ENCODE measurements at places on chromosomes 11 and 22. TPM values are rescaled to one million over a fixed set of nuclear protein-coding genes. Genes with fewer than 3 reads are reported as not detected.

DNA sequence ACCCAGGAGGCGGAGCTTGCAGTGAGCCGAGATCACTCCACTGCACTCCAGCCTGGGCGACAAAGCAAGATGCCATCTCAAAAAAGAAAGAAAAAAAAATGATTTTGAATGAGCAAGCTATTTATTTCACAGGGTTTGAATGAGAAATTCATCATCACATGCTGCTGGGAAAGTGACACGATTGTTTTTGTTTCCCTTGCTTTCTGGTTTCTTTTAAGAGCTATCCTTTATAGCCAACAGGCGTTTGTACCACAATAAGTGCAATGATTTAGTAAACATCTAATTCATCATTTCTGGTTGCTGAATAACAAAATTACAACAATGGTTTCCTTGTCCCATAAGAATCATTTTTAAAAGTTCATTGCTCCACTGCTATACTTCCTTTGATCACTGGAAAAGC, 129.9 kb downstream of the GUCY1A2 start:
- no peak for DNase-seq

DNA sequence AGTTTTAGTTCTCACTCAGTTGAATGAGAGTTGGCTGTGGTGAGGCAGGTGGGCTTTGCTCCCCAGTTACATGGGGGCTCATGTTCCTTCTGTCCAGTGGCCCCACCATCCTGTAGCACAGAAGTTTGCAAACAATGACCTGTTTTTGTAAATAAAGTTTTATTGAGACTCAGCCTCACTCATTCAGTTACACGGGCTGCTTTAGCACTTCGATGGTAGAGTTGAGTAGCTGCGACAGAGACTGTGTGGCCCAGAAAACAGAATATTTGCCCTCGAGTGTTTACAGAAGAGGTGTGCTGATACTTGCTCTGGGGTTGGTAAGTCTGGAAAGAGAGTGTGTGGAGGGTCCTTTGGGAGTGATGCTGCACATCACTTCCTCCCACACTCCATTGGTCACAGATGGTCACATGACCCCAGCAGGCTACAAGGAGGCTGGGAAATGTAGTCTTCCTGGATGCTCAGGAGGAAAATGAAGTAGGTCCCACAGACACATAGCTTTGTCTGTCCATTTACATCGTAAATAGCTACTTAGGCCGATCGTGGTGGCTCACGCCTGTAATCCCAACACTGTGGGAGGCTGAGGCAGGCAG, 34.6 kb downstream of the IFT27 start:
- DNase-seq, result no peak

The MS4A12 gene
- polyA plus RNA-seq, result not detected

DNA sequence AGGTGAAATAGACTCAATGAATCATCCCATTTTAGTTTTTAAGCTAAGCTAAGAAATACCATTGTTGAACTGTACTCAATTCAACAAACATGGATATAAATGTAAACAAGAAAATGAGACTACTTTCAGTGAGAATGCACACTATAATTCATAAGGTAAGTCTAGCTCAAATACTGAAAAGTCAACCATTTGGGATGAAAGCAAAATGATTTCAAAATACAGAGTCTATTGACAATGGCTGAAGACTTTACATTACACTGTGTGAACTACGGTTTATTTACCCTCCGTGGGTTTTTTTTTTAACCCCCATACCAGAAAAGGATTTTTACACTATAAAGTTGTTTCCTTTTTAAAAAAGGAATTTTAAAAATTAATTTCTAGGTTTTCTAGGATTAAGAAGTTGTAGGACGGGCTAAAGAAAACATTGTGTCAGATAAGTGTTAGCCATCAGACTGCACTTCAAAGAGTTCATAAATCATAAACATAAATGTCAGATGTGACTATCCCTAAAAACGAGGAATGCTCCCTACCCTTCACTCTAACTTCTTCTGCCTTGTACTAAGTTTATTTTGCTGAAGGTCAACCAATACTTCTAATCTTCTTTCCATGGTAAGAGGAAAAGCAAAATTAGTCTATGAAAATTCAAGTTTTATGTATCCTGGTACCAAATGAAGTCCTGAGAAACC, 83.0 kb downstream of the FCHSD2 start:
- no peak for DNase-seq

DNA sequence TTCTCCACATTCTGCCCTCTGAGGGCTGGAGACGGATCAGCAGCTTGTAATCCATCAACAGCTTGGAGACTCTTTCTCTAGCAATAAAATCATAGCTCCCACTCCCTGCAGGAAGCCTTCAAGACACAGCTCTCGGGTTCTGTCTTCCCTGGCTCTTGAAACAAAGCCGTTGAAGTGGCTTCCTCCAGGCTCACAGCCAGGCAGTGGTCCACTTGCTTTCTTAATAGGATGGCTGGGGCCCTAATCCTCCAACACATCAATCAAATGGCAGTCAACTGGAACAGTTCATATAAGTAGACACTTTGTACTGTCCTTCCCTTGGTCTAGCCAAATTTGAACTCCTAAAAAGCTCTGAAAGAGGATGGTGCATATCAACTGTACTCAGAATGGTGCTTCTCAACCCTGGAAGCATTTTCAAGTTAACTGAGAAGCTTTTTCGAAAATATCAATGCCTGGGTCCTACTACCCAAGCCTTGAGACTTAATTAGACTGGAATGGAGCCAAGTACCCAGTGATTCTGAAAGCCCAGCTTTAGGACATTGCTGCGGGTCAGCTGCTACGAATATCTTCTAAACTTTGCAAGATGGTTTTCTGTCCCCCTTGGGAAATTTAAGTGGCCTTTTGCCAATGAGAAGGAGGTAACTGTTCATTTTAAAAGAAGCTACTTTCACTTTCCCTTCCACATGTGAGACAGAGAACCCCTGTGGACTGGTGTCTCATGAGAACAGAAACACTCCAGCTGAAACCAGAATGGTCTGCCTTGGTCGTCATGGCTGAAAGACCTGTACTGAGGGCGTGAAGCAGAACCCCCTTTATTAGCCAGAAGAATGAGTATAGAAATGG, 74.7 kb downstream of the SC5D start:
- no peak for DNase-seq

- no peak for DNase-seq
Observed at GRCh38 chr11:83159902-83160865, 3.3 kb downstream of the PCF11 start.

- no peak for DNase-seq
Observed at GRCh38 chr22:47653921-47654320, 891.5 kb downstream of the TBC1D22A start.

GRCh38 chr11:60080535-60080934, 7.9 kb upstream of the MS4A2 start:
- DNase-seq, result no peak

DNA sequence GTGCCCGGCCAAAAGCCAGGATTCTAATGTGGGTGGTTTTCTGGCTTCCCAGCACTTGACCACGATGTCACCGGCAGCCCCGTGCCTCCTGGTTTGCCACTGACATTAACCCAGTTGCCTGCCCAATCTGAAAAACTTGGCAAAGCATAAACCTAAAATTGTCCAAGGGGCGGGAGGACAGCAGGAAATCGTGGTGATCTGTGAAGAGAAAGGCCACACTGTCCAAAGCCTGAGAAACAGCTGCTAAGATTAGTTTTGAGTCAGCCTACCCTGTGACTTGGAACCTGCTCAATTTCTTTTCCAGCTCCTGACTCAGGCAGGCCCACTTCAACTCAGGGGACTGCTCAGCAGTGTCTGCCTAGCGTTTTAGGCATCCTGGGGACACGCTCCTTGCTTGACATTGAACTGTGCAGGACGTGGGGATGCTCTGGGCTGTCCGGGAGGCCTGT, 8.2 kb upstream of the F2 start:
- DNase-seq, result no peak

DNA sequence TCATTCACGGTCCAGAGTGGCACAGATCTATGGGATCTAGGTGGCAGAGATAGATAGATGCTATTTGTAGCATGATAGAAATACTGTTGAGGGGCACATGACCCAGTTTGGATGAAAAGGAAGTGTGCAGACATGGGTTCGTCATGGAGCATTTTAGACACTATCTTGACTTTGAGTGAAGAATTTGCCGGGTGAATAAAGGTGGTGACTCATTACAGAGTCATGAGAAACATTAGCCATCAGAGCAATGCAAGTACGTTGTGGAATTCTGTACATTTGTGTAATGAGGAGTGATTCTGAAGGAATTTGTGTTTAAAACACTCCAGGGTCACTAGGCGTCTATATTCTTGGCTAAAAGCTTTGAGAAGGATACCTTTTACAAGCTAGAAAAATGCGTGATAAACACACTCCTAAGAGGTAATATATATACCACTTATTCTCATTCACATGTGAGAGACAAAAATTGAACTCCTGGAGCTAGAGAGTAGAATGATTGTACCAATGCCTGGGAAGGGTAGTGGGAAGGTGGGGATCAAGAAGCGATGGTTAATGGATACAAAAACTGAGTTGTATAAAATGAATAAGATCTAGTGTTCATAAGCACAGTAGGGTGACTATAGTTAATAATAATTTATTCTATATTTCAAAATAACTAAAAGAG, 593.7 kb upstream of the LUZP2 start:
- no peak for DNase-seq

DNA sequence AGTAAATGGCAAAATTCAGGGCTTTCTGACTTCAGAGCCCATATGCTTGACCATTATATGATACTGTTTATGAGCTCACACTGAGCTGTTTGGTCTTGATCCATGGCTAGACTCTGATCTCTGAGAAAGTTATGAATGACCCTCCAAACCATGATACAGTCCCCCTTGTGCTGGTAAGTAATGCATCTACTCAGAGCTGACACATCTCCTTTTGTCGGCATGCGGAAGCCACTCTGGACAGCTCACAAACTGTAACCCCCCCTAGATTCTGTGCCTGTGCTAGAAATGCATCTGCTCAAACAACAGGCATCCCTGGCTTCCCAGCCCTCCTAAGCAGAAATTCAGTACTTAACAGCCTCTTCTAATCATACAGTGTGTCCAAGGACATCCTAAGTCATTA, 150.8 kb upstream of the RAG2 start:
- DNase-seq, result no peak

The TPBGL gene
- polyA plus RNA-seq, result not detected

GRCh38 chr11:116936754-116937446, 99.5 kb upstream of the APOA1 start:
- no peak for DNase-seq

DNA sequence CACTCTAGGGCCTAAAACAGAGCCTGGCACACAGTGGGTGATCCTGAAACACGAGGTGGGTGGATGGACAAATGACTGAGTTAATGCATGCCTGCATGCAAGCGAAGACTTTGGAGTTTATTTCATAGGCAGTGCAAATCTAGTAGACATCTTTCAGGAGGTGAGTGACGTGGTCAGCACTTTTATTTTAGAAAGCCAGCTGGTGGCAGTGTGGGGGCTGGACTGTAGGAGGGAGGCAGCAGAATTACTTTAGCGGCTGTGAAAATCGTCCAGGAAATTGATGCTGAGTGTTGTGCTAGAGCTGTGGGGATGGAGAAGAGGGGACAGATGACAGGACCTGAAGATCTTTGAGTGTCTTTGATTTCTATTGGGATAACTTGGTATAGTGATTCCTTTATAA, 47.1 kb downstream of the BMAL1 start:
- no peak for DNase-seq

The PLA2G3 gene
- not detected for polyA plus RNA-seq

- DNase-seq, result no peak
Observed at GRCh38 chr11:23859087-23859486, 637.8 kb upstream of the LUZP2 start.

DNA sequence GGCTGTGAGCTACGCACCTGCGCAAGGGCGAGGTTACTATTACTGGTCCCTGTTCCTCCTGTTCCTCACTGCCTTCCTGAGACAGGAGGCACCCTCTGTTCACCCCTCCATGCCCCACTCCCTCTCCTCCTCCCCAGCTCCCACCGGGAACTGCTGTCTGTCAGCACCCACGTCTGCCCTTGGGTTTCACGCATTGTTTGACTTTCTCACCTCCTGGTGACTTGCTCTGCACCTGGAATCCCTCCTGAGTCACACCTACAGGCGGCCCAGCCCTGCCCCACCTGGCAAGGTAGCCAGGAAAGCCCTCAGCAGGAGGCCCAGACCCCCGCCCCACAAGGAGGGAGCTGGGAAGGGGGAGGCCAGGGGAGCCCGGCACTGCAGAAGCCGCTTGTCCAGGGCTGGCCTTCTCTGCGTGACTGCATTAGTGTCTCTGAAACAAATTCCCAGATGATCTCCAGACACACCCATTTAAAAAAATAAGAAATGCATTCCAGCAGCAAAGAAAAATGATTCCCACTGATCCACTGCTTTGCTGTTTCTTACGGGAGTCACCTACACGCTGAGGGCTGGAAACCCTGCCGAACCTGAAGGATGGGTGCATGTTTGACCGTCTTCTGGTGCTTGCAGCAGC, 86.4 kb downstream of the CELSR1 start:
- DNase-seq, result no peak

- DNase-seq, result no peak
Observed at GRCh38 chr22:32850591-32851517, 49.3 kb downstream of the TIMP3 start.

The BIK gene
- polyA plus RNA-seq, result 8.7 TPM

GRCh38 chr11:135031205-135031989, 619.4 kb upstream of the B3GAT1 start:
- DNase-seq, result no peak

GRCh38 chr11:125229916-125230315, 65.4 kb downstream of the PKNOX2 start:
- no peak for DNase-seq

DNA sequence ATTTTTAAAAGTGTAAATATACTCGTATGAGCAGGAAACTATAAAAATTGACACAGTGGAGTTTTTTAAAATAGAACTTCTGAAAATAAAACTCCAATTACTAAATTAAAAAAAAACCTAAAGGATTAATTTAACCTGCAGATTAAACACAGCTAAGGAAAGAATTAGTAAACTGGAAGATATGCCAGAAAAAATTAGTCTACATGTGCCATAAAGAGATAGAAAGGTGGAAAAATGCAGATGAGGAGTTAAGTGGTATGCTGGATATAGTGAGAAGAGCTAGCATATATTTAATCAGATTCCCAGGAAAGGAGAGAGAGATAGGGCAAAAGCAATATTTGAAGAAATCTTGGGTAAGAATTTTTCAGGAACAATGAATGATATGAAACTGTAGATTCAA, 315.8 kb upstream of the CADM1 start:
- DNase-seq, result no peak

The ARSA gene
- polyA plus RNA-seq, result 11.3 TPM

The NOX4 gene
- not detected for polyA plus RNA-seq

The SAAL1 gene
- polyA plus RNA-seq, result 17.6 TPM

GRCh38 chr22:48832592-48832991, 995.1 kb downstream of the BRD1 start:
- DNase-seq, result no peak

The CHST1 gene
- polyA plus RNA-seq, result not detected

- DNase-seq, result no peak
Observed at GRCh38 chr22:45599836-45600577, 71.6 kb upstream of the ATXN10 start.

All from CD4-positive, CD25-positive, alpha-beta regulatory T cell (primary cell).